ENCODE measurements at places on chromosomes 5 and 9.

- DNase-seq: no peak
Observed at GRCh38 chr9:80382211-80382891, 810.6 kb downstream of the TLE4 start.

- no peak for DNase-seq
Observed at GRCh38 chr9:128142596-128142995, 6.7 kb upstream of the LCN2 start.

GRCh38 chr5:169875091-169875728 is 105.1 kb downstream of the INSYN2B start:
- DNase-seq: peak; percentile 47

- no peak for DNase-seq
Observed at GRCh38 chr5:124844371-124844920, 98.0 kb upstream of the ZNF608 start.

- DNase-seq: no peak
Observed at GRCh38 chr9:83065233-83065632, 2.3 kb upstream of the RASEF start.

DNA sequence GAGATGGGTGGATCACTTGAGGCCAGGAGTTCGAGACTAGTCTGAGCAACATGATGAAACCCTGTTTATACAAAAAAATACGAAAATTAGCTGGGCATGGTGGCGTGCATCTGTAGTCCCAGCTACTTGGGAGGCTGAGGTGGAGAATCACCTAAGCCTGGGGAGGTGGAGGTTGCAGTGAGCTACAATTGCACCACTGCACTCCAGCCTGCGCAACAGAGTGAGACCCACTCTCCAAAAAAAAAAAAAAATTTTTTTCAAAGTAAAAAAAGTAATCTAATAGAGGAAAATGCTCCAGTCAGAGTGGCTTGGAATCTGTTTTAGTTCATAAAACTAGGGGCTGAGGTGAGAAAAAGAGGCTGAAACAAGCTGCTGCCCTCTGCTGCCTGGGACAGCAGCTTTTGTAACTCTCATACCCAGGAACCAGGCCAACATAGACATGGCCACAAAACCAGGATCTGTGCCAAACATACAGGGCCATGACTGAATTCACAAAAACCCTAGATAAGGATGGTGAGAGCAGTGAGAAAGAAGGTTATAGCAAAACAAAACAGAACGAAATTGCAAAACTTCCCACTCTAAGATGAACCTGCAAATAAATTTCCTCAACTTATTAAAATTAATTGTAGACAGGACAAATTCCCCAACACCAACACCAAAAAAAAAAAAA is 13.1 kb upstream of the DCAF12 start:
- DNase-seq: peak; percentile 92

GRCh38 chr5:142669477-142669876 is 16.4 kb downstream of the FGF1 start:
- no peak for DNase-seq

- no peak for DNase-seq
Observed at GRCh38 chr5:93382188-93382825, 198.7 kb downstream of the NR2F1-AS1 start.

- no peak for DNase-seq
Observed at GRCh38 chr9:89631384-89631783, 26.6 kb downstream of the GADD45G start.

DNA sequence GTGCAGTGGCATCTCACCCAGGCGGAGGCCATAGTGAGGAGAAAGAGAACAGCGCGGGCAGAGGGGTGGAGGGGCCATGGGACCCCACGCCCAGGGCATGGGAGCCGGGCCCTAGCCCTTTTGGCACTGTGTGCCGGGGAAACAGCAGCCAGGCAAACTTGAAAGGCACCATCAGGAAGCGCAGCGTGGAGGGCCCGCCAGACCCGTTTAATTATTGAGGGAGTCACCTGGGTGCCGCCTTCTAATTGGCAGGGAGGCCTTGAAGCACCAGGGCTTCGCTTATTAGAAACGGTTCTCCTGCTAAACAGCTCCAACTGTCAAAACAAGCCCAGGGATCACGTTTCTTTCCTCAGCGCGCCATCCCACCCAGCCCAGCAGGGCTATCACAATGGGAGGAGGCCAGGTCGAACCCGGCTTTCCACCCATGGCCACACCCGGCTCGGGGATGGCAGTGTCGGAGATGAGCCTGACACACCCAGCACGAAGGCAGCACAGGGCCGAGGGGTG is 104.6 kb upstream of the SARDH start:
- no peak for DNase-seq

DNA sequence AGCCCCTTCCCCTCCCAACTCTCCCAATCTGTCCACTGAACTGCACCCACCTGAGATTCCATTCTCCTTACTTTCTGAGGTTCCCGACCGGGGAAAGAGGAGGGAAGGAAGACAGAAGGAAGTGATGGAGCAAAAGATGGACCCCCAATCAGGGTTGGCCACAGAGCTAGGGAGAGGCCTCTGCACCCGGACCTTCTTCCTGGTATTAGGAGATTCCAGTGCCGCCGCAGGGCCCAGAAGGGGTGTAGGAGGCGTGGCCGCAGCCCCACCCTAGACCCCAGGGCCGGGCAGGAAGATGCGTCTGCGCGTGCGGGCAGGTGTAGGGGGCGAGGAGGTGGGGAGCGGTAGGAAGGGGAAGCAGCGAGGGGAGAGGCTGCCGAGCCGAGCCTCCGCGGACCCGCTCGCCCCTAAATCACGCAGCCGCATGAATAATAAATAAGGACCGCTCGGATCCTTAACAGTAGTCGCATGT is 104.2 kb upstream of the MVB12B start:
- DNase-seq: no peak

GRCh38 chr9:126781186-126782052 is 23.4 kb upstream of the ZBTB43 start:
- peak; percentile 74 for DNase-seq

DNA sequence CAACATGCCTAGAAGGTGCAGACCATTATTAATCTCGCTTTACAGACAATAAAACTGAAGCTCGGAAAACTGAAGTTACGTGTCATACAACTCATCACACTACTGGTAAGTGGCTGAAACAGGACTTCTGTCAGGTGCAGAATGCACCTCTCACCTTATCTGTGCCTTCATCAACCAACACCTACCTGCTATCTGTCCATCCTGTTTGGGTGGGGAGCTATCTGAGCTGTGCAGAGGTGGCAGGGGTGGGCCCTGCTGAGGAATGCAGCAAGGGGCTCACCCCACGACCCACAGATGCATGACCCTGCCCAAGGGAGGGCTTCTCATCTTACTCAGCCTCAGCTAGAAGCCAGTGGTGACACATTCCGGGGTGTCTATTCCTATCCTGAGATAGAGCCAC is 81.6 kb downstream of the SLIT3 start:
- no peak for DNase-seq

DNA sequence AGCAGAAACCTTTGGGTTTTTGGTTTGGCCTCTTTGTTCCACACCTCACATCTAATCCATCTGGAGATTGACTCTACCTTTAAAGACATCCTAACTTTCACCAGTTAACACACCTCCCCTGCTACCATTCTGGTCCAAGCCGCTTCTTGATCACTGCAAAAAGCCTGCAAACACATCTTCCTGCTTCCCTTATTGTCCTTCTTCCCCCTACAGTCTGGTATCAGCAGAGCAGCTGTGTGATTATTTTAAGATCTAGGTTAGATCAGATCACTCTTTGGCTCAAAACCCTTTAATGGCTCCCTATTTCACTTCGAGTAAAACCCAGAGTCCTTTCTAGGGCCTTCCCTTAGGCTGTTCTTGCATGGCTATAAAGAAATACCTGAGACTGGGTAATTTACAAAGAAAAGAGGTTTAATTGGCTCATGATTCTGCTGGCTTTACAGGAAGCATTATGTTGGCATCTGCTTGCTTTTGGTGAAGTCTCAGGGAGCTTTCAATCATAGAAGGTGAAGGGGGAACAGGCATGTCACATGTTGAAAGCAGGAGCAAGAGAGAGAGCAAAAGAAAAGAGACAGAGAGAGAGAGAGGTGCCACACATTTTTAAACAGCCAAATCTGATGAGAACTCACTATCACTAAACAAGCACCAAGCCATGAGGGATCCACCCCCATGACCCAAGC is 1.5 kb upstream of the TEX10 start:
- no peak for DNase-seq

DNA sequence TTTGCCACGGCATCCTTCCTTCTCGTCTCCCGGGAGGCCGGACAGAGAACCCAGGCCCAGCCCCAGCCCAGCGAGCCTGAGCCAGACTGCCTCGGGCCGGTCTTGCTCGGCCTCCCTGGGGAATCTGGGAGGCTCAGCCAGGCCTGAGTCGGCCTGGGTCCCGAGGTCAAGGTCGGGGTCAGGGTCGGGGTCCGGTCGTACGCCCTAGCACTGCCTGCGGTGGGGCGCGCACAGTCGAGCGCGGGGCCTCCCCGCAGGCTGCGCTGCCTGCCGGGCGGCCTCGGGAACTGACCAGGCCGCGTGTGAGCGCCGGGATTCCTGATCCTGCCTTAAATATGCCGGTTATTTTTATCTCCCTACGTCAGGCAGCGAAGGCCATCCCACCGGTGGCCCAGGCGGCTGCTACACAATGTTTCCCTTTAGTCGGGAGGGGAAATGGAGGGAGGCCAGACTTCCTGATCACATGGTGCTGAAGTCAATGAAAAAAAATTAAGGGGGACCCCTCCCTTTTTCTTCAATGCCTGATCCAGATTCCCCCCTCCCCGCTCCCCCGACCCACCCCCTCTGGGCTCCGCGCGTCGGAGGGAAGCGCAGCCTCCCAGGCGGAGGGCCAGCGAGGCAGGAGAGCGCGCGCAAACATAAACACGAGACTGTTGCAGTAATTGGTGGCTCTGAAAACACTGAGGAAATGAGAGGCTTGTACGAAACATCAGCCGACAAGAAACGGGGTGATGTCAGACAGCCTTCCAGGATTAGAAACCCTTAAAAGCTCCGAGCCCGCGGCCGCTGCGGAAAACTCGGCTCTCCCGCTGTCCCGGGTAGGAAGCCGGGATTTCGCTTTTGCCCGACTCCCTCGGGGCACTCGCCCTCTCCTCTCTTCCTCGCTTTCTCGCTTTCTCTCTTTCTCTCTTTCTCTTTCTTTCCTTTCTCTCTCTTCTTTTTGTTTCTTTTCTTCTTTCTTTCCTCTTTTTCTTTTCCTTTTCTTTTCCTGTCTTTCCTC is 148.2 kb upstream of the KLF4 start:
- peak; percentile 98 for DNase-seq

DNA sequence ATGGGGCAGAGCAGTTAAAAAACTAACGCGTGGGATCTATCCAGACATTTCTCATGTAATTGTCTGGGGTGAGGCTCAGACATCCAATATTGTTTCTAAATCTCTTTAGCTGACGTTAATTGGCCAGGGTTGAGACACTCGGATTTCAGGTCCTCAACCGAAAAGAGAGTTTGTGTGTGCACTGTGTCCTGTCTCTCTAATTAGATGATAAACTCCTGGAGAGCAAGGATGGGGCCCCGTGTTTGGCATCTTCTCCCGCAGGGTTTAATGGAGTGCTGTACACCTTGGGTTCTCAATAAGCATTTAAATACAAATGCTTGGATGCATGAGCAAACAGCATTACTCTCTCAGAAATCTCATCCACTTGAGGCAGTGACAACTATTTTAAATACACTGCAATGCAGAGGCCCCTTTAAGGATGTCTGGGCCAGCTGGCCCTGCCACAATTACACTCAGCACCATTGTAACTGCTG is 139.6 kb downstream of the MTX3 start:
- DNase-seq: no peak

DNA sequence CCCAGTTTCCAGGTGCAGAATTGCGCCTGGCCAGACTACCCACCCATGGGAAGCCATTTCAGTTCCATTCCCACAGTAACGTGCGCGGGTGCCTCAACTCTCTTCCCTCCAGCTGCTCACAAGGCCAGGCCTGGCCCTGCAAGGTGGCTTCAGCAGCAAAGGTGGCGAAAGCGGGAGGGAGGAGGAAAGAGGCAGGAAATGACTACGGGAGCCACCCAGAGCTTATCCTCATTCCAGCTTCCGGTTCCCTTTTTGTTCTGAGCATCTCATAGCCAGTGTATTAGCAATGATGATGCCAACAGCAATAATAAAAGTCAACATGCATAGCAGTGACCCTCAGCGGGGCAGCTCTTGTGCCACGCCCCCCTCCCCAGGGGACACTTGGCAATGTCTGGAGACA is 101.5 kb upstream of the BOD1 start:
- DNase-seq: no peak

DNA sequence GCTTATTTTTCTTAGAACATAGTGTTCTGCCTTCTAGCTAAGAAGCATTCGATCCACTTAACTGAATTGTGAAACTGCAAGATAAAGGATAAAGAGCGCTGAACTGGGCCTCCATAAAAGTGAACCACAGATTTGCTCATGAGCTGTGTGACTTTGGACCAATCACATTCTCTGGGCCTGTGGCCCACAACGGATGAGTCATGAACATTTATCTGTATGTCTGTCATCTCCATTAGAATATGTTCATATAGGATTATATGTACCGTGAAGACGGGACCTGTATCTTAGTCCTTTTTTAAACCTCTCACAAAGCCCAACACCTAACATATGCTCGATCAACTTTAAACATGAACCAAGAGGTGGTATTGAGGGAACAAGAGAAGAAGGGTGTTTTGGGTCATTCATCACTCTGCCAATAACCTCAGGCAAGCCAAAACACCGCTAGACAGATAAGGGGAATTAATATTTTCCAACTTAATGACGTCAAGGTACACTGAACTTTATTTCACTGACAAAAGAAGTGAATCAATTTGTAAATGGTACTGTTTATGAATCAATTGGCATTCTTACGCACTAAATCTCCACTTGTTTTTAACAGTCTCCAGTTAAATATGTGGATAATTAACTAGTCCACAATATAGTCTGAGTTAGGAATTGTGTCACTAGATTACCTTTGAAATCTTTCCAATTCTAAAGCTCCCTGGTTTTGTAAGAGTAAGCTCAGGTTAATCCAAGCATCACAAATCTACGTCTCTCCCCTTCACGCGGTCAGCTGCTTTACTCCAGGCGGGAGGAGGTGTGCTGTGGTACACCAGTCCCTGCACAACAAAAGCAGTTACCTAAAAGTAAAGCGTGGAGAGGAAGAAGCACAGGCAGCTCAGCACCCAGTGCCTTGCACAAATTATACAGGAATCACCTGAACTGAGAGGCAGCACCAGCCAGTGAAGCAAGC is 1.6 kb downstream of the TMEM245 start:
- peak; percentile 81 for DNase-seq

DNA sequence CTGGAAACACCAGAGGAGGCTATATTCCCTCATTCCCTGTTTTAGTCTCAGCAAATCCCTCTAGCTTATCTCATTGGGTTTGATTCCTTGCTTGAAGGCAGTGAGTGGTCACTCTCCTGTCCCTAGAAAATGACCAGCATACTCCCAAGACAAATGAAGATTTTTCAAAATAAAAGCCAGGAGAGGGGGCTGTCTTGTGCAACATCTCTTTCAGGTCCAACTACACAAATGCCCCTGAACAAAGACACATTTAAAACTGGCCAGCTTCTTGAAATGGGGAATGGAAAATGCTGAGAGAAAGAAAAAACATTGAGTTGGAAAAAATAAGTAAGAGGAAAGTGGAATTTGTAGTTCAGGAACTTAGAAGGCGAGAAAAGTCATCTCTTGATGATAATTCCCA is 49.3 kb upstream of the FAM169A start:
- no peak for DNase-seq

- peak; percentile 46 for DNase-seq
Observed at GRCh38 chr5:175082866-175083590, 358.6 kb downstream of the MSX2 start.

GRCh38 chr5:926417-927171 is 33.9 kb downstream of the TRIP13 start:
- DNase-seq: peak; percentile 33

- peak; percentile 24 for DNase-seq
Observed at GRCh38 chr9:38311382-38312270, 80.9 kb upstream of the ALDH1B1 start.

Data from EH (cell line).